Natural killer cell treated with Interleukin-12 subunit alpha and Interleukin-12 subunit beta and Interleukin-15 and Interleukin-18, amount 100 ng/mL, for 72 hours (primary cell): ENCODE measurements at places on chromosomes 6 and 20.

- DNase-seq = no peak
These were observed 8.1 kb downstream of the NELFCD start for GRCh38 chr20:58989196-58989595.

- DNase-seq = no peak
These were observed 23.9 kb upstream of the C6orf141 start for GRCh38 chr6:49526598-49526997.

- DNase-seq = no peak
These were observed 285.3 kb downstream of the CDC5L start for GRCh38 chr6:44672841-44673240.

GRCh38 chr6:166830185-166830890 is 126.0 kb downstream of the RNASET2 start:
- DNase-seq = no peak

DNA sequence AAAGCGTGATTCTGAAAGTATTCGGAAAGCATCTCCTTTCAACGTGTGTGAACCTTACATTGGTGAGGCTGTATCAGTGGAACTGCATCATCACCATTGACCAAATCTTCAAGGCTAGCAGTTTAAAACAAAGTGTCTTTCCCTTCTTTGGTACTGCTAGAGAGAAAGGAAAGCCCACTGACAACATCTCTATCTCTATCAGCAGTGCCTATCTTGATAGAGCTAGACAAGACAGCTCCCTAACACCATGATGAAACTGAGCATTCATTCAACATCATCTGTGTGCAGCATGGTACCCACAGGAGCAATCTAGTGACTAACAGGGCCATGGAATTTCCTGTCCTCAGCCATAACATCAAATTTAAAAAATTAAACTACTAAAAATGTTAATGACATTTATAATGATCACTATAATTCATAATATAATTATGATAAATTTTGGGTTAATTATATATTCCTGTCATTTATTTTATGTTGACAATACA is 31.5 kb upstream of the EDN1 start:
- no peak for DNase-seq

DNA sequence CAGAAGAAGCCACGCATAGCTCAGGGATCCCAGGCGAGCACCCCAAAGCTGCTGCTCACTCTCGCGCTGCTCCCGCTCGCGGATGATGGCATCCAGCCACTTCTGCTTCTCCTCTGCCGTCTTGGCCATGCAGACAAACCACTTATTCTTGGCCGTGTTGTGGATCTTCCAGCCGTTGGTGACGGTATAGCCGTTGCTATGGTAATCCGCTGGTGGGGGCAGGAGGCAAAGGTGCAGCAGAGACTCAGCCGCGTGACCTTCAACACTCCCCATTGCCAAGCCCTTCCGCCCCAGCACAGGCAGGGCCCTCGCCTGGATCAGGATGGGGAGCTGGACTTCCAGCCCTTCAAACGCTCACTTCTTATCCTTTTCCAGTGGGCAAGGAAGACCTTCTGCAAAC is 136.9 kb downstream of the PREX1 start:
- DNase-seq = no peak

GRCh38 chr6:36329798-36330291 is 6.8 kb downstream of the BNIP5 start:
- no peak for DNase-seq

DNA sequence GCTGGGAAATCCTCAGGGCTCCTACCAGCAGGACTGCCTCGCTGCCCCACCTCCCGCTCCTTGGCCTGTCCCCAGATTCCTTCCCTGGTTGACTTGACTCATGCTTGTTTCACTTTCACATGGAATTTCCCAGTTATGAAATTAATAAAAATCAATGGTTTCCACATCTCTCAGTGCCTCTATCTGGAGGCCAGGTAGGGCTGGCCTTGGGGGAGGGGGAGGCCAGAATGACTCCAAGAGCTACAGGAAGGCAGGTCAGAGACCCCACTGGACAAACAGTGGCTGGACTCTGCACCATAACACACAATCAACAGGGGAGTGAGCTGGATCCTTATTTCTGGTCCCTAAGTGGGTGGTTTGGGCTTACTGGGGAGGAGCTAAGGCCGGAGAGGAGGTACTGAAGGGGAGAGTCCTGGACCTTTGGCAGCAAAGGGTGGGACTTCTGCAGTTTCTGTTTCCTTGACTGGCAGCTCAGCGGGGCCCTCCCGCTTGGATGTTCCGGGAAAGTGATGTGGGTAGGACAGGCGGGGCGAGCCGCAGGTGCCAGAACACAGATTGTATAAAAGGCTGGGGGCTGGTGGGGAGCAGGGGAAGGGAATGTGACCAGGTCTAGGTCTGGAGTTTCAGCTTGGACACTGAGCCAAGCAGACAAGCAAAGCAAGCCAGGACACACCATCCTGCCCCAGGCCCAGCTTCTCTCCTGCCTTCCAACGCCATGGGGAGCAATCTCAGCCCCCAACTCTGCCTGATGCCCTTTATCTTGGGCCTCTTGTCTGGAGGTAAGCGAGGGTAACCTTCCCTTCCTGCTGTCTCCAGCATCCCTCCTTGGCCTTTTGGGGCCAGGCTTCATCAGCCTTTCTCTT is at the start of gene CFB:
Gene CFB (plus strand): TSS at position 589 of the 863 bp plus-strand sequence. CDS start 127 bp downstream, at position 716.
- no peak for DNase-seq

GRCh38 chr20:61082720-61083119 is 169.3 kb upstream of the CDH4 start:
- no peak for DNase-seq
